Sigmoid colon (tissue), 7 donors: ENCODE measurements at places on chromosomes 5 and 9. TPM values are rescaled to one million over a fixed set of nuclear protein-coding genes. Genes with fewer than 3 reads are reported as not detected.

Gene NOL6
- total RNA-seq, result 17.2 TPM

Gene TNFSF8
- 1.4 TPM for total RNA-seq

Gene BSPRY
- 0.27 TPM for total RNA-seq

DNA sequence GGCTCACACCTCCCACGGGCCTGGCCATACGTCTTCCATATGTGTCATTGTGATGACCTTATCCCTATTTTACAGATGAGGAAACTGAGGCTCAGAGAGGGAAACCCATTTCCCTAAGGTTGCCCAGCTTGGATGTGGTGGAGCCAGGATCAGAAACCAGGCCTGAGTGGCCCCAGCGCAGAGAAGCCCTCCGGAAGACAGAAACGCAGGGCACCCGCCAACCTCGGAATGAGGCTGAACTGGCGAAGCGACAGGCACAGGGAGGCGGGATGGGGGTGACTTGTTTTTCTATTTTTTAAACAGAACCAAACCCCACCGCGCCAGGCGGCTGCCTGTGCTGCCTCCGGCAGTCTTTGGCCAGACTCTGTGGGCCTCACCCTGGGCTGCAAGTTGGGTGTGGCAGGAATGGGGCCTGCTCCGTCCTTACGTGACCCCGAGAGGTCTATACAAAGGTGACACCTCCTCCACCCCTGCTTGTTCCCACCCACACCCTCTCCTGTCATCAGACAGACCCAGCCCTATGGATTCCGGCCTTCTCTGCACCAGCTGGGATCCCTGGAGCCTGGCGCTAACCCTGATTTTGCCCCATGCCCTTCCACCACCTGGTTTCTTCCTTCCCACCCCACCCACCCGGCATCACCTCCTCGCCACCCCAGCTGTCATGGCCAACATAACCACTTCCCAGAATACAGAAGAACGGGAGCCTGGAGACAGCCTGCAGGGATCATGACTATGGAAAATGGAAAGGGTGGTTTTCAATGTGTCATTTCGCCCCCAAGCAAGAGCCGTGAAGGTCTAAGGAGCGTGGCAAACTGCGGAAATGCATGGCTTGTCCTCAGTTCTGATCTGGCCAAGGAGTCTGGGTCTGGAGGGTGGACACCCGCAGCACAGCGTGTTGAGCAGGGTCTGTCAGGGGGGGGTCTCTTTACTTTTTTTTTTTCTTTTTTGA lies 23.6 kb downstream of the PLPP7 start:
- no peaks in the 10 kb centered on the region for H3K36me3 ChIP-seq
- no peaks in the 10 kb centered on the region for H3K27me3 ChIP-seq
- DNase-seq, result no peak
- no peaks in the 10 kb centered on the region for H3K4me1 ChIP-seq
- no peak overlapping the region for H3K27ac ChIP-seq
- H3K4me3 ChIP-seq, result no peak overlapping the region

DNA sequence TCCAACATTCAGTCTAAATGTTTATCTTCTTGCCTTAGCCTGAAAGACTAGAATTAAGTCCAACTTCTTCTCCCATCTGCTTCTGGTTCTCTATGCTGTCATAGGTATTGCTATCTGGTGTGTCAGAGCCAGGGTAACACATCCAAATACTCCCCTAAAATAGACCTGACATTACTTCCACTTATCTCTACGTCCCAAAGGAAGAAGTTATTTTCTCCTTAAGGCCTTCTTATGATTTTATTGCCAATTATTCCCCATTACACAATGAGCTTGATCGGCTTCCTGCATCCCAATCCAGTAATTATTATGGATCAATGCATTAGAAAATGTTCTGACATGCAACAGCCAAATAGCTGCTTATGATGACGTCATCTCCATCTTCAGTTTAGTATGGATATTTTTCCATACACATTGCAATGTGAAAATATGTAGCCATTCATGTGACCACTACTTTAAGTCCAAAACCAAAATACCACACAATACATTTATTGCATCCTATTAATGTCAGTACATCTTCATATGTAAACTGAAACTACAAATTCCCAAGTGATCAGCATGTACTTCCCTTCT lies 555.5 kb downstream of the MAT2B start:
- H3K4me3 ChIP-seq, result no peak overlapping the region
- no peak overlapping the region for H3K27ac ChIP-seq
- H3K4me1 ChIP-seq, result no peaks in the 10 kb centered on the region
- DNase-seq, result no peak
- no peaks in the 10 kb centered on the region for H3K36me3 ChIP-seq

DNA sequence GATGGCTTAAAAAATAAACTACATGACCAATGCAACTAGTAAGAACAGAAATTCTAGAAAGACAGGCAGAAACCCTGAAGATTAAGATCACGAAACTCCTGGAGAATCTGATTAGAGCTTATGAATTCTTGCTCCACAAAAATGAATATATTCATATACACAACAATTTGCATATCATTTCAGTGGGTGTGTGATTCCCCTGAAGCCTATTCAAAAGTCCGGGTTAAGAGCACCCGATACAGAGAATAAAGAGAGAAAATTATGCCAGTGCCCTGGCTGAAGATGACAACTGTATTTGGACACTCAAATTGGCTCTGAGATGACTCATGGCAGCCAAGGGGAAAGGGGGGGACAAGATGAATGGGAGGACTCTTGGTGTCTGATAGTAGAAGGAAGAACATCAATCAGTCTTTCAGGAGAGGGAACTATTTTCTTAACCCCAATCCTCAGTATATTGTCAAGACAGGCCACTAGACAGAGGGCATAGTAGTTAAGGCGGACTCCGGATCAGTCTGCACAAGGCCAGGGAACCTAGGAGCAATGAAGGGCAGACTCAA lies 6.0 kb downstream of the TMOD1 start:
- H3K27ac ChIP-seq, result no peak overlapping the region
- peaks cover 53% of the 10 kb centered on the region for H3K4me1 ChIP-seq
- DNase-seq, result no peak
- no peaks in the 10 kb centered on the region for H3K36me3 ChIP-seq
